ENCODE measurements at places on chromosomes 7 and 10. TPM values are rescaled to one million over a fixed set of nuclear protein-coding genes. Genes with fewer than 3 reads are reported as not detected.

DNA sequence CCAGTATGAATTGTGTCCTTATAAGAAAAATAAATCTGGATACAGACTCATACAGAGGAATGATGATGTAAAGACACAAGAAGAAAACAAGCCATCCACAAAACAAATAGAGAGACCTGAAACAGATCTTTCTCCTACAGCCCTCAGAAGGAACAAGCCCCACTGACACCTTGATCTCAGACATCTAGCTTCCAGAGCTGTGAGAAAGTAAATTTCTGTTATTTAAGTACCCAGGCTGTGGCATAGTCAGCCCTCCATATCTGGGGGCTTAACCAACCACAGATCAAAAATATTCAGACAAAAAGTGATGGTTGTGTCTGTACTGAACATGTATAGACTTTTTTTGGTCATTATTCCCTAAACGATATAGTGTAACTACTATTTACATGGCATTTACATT lies 23.9 kb upstream of the ANKRD1 start:
- no peak for DNase-seq

DNA sequence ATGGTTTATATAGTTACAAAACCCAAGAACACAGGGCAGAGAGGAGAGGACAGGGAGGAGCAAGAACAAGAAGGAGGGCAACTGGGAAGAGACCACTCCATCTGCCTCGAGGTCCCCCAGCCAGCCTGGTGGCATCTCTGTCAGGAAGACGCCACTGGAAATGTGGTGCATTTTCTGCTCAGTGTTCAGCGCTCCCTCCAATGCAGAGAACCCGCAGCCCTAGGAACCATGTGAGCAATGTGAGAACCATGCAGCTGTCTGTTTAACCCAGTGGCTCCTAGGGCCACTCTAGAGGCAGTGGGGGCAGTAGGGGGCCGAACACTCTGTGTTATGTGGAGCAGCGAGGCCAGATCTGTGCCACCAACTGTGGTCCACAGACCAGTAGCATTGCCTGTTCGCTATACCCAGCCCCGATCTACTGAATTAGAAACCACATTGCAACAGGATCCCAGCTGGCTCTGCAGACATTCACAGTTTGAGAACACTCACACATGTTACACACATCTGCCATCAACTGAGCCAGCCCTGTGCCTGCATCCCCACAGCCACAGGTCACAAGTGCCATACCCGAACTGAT lies 110.2 kb downstream of the CPXM2 start:
- DNase-seq: no peak

GRCh38 chr7:106216517-106216922 lies 68.3 kb downstream of the NAMPT start:
- peak; percentile 22 for DNase-seq

GRCh38 chr7:66929935-66930334 lies 8.9 kb downstream of the TMEM248 start:
- DNase-seq: no peak

GRCh38 chr7:83872501-83872900 lies 223.6 kb upstream of the SEMA3E start:
- no peak for DNase-seq

GRCh38 chr7:119925581-119926289 lies 347.2 kb upstream of the KCND2 start:
- DNase-seq: no peak

- no peak for DNase-seq
These were observed 16.4 kb downstream of the PTTG1IP2 start for GRCh38 chr7:90485734-90486316.

- no peak for DNase-seq
These were observed 17.9 kb downstream of the FAM237B start for GRCh38 chr7:90303241-90303640.

DNA sequence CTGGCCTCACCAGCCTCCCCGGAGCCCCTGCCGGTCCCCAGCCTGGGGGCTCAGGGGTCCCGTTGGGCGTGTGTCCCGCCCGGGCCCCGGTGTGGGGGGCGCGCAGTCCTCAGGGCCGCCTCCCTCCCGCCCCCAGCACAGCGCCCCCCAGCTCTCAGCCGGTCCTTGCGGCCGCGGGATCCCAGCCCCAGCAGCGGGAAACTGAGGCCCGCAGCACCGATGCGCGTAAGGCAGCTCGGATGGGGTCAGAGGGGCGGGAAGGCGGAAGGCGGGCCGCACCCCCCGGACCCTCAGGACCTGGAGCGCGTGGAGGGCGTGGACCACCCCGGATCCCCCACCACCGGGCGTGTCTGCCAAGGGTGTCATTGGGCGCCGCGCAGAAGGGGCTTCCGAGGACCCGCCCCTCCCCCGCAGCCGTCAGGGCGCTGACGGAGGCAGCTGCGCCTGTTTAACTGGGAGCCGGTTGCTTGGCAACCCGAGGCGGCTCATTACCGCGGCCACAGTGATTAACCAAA lies 14.9 kb downstream of the UNCX start:
- DNase-seq: peak; percentile 25

- no peak for DNase-seq
These were observed 93.6 kb downstream of the CACNB2 start for GRCh38 chr10:18233775-18234174.

GRCh38 chr7:100475549-100475948 lies 3.5 kb downstream of the TSC22D4 start:
- no peak for DNase-seq

The LIPM gene
- not detected for polyA plus RNA-seq

The CACNA2D1 gene
- polyA plus RNA-seq: 10.2 TPM

The TACR2 gene
- 0.61 TPM for polyA plus RNA-seq

The HOXA7 gene
- polyA plus RNA-seq: 6.2 TPM

The NDUFA5 gene
- polyA plus RNA-seq: 192 TPM

The CTTNBP2 gene
- polyA plus RNA-seq: 0.10 TPM

The NOM1 gene
- 14.7 TPM for polyA plus RNA-seq

The BHLHA15 gene
- polyA plus RNA-seq: not detected

Data from psoas muscle (tissue), 8 donors.